ENCODE measurements at places on chromosomes 4 and X.

DNA sequence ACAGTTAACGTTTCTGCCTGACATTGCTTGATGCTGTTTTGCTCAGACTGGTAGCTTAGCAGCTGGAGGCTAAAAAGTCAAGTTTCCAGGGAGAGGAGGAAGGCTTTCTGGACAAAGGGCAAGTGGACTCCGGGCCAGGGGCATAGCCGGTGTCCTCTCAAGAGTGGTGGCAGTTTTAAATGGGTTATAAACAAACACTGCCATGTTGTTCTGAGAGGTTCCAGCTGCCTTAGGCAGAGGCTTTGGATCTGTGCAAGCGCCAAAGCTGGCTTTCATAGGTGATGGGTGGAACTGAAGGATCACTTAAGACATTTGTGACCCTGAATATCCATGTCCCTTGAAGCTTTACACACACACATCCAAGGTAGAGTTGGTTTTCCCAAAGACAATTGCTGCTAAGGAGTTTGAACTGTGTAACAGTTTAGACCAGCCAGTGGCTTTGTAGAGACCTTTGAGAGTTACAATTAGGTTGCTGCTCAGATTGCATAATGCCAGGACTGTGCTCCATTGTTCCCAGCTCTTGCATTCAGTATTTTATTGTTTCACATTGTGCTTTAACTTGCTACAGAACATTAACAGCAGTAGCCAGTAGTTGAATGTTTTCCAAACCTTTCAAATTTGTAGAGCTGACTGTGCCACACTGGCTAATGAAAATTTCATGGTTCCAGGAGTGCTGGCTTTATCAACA is 54.1 kb upstream of the AP1S2 start:
- DNase-seq = no peak

- no peak for DNase-seq
These were observed 80.8 kb upstream of the MAB21L2 start for GRCh38 chr4:150501009-150501727.

GRCh38 chr4:125390727-125391126 is 76.0 kb downstream of the FAT4 start:
- DNase-seq = no peak

DNA sequence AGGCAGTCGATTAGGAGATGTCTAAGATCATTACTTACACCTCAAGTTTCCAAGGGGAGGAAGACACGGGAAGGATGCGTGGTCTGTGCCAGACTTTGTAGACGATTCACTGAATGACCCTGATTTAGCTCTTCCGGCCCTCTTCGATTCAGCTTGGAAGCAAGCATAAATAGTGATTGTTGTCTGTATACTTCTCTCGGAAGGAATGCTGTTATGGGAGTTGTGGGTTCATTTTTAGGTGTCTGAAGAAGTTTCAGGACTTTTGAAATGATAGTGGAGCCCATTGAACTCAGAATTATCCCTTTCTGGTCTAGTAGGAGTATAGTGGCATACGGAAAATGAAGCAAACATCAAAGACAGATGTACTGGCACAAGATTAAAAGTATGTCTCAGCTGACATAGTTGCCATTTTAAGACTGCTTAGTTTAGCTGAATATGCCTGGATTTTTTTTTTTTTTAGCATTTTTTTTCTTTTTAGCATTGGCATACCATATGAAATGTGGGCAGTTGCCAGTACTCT is 1.0 kb upstream of the ANKRD17 start:
- DNase-seq = no peak

DNA sequence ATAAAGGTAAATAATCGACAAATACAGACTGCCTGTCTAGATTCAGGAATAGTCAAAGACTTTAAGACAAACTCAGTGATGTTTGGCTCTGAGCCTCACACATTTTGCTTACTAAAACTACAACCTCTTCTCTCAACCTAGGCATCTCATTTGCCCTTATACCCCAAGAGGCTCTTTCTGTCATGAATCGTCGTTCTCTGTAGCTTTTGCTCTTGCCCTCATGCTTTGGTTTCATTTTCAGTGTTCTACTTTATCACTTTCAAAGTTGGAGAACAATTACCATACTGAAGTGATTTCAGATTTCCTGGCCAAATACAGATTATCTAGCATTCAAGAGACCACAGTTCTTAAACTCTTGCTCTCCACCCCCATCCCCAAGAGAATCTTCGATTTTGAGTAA is 114.1 kb upstream of the RAP2C start:
- DNase-seq = no peak

GRCh38 chr4:149055624-149056023 is 613.4 kb upstream of the NR3C2 start:
- DNase-seq = no peak

- DNase-seq = no peak
These were observed 28.1 kb downstream of the TBC1D14 start for GRCh38 chr4:6937754-6938153.

DNA sequence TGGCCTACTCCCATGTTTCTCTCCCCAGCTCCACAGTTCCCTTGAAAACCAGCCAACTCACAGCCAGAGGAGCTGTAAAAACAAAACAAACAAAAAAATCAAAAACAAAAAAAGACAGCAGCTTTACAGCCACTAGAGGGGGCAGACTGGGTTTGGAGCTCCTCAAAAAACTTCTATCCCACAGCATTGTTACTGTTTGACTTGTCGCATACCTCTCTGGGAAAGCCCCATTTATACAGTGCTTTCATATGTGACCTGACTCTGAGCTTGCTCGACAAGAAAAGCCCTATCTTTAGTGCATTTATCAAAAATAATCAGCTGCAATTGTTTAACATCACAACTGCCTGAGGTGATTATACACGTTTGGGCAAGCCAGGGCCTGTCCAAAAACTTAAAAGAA is 21.6 kb downstream of the TSPAN6 start:
- DNase-seq = no peak

DNA sequence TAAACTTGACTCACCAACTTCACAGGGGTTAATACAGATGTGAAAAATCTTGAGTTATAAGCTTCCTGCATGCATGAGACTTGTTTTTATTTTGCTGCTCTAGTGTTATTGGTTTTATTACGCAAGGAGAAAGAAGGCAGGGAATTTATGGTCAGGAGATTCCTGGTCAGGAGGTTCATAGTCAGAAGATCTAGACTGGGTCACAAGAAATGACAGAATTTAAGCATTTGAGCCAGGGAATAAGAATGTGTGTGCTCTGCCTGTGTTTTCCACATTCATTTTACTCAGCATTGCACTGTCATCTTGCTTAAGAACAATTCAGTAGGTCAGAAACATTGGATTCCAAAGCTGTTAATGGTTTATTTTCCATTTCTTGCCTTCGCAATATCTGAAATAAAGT is 2522.1 kb downstream of the ARAP2 start:
- no peak for DNase-seq

DNA sequence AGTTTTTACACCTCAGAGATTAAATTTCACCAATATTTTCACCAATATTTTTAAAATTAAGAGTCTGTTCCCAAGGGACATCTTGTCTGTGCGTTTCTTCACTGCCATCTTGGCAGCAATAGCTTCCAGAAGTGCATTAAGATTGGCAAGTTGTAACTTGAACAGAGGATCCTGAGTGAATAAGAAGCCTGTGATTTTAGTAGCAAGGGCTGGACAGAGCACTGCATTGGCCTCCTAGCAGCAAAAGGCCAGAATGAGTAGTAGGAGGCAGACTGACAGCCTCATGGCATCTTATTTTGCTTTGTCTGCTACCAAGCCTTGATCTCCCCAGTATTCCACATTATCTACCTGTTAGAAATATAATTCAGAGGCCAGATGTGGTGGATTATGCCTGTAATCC is 138.4 kb downstream of the CPE start:
- no peak for DNase-seq

GRCh38 chrX:40298069-40298468 is 200.3 kb upstream of the BCOR start:
- no peak for DNase-seq

GRCh38 chr4:15754323-15754722 is 23.8 kb upstream of the CD38 start:
- peak; percentile 19 for DNase-seq

DNA sequence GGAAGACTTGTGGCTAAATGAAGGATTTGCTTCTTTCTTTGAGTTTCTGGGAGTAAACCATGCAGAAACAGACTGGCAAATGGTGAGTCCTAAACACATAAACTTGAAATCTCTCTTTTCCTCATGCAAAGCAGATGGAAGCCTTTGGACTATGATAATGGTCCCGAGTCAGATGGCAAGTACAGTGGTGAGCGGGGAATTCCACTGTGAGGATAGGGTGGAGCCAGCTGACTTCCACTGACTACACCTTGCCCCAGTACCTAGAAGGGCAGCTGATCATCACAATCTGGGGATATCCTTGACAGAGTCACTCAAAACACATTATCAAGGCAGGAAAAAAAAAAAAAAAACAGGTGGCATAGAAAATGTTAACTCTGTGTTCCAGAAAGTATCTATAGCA is 34.3 kb downstream of the ENPEP start:
- no peak for DNase-seq

DNA sequence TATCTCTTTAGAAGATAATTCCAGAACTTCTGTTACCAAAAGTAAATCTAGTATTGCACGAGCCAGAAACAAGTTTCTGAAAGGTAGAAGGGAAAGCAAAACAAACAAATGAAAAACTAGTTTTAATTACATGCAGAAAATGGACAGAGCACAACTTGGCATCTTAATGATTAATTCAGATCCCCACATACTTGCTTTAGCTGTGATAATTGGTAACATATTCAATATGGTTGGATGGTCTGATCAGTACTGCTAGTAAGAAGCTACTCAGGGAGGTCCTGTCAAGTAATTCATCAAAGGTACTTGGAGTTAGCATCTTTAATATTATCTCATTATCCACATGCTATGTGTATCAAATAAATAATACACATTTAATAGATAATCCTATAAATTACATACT is 204.3 kb downstream of the TRAM1L1 start:
- no peak for DNase-seq

DNA sequence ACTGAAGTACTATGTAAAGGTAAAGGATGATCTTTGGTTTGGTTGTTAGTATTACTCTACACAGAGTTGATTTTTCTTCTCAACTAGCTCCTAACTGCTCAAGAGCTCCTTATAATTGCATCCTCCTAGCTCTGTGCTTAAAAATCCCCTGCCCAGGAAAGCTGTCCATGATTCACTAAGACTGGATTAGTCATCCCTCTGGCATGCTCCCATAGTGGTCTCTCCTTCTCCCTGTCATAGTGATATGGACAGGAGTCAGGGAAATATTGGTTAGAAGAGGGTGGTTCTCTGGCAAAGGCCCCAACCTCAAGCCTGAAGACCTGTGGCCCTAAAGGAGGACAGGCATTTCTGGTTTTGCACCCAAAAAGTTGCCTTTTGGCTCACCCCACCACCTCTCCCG is 242.3 kb upstream of the KCNIP4 start:
- no peak for DNase-seq

Data from activated naive CD4-positive, alpha-beta T cell (primary cell).